ENCODE measurements at places on chromosomes 6 and 20.

GRCh38 chr20:62923669-62924441 lies 2.5 kb downstream of the DIDO1 start:
- DNase-seq: no peak

- no peak for DNase-seq
Observed at GRCh38 chr6:157556671-157557430, 175.9 kb downstream of the ZDHHC14 start.

GRCh38 chr6:128630213-128630612 lies 109.8 kb upstream of the PTPRK start:
- DNase-seq: no peak

- no peak for DNase-seq
Observed at GRCh38 chr6:38021571-38021970, 202.0 kb downstream of the ZFAND3 start.

- no peak for DNase-seq
Observed at GRCh38 chr20:37251825-37252477, 9.7 kb downstream of the GHRH start.

GRCh38 chr20:40868551-40869217 lies 159.9 kb upstream of the TOP1 start:
- peak; percentile 70 for DNase-seq

DNA sequence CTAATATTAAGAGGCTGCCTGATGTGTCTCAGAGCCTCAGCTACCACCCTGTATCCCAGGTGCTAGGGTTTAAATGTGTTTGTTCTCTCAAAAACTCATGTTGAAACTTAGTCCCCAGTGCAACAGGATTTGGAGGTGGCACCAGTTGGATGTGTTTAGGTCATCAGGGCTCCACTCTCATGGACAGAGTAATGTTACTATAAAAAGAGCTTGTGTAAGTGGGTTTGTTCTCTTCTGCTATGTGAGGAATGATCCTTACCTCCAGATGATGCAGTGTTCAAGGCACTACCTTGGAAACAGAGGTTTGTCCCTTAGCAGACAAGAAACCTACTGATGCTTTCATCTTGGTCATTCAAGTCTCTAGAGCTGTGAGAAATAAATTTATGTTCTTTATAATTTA lies 164.9 kb upstream of the EPHA7 start:
- no peak for DNase-seq

- peak; percentile 46 for DNase-seq
Observed at GRCh38 chr6:148538261-148539190, 195.9 kb downstream of the SASH1 start.

DNA sequence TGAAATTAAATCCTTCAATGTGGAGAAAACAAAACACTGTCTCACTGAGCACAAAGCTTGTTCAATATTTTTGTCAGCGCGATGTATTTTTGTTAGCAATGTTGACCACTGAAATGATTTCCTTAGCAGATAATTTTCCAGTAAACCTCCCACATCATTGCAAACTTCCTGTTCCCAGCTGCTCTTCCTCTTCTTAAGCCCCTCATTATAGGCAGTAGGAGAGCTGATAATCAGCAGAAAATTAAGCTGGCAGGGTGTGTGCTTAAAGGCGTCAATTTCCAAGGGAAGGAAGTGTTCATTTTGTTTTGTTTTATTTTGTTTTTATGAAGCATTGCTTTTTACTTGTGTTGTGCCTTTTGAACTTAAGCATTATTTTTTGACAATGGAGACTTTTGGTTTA lies 29.1 kb upstream of the TMEM14A start:
- DNase-seq: no peak

- DNase-seq: no peak
Observed at GRCh38 chr6:152273638-152274037, 363.5 kb downstream of the SYNE1 start.

- DNase-seq: no peak
Observed at GRCh38 chr20:8540466-8540865, 408.4 kb downstream of the PLCB1 start.

DNA sequence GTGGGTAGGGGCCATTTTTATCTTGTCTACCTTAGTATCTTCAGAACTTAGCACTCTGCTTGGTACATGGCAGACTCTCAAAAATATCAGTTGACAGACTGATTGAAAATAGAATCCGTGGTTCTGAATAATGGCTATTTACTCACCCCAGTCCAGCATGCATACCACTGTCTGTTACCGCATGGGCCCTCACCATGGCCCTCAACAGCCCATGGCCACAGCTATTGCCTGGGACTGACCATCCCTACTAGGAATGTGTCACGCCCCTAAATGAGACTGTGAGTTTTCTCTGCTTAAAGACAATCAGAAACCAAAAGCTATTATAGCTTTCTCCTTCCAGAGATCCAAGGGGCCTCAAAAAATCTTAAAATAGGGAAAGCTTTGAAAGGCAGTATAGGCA lies 207.7 kb downstream of the ATXN1 start:
- no peak for DNase-seq

Measured in fibroblast of skin of scalp (primary cell).